ENCODE measurements at places on chromosomes 5 and 9.

GRCh38 chr5:54263447-54263846 lies 46.9 kb downstream of the ARL15 start:
- DNase-seq: no peak

DNA sequence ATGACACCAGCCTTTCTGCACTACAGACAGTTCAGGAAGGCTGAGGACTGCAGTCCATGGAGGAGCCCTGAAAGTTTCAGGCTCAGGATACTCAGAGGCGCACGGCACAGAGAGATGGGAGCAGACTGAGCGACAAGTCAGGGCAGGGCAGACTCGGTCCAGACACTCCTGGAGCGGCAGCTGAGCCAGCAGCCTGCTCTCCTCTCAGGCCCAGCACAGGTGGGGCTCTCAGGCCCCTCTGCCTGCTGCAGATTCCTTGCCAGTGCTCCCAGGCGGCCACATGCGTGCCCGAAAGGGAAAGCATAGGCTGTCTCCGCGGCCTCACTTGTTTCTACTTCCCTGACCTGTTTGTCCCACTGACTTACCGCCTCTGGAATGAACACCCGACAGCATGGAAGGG lies 228.3 kb downstream of the IRX2 start:
- DNase-seq: no peak

GRCh38 chr5:80277191-80277590 lies 21.3 kb upstream of the SERINC5 start:
- no peak for DNase-seq

- no peak for DNase-seq
Measured at GRCh38 chr9:94169968-94170367, 85.7 kb downstream of the PTPDC1 start.

DNA sequence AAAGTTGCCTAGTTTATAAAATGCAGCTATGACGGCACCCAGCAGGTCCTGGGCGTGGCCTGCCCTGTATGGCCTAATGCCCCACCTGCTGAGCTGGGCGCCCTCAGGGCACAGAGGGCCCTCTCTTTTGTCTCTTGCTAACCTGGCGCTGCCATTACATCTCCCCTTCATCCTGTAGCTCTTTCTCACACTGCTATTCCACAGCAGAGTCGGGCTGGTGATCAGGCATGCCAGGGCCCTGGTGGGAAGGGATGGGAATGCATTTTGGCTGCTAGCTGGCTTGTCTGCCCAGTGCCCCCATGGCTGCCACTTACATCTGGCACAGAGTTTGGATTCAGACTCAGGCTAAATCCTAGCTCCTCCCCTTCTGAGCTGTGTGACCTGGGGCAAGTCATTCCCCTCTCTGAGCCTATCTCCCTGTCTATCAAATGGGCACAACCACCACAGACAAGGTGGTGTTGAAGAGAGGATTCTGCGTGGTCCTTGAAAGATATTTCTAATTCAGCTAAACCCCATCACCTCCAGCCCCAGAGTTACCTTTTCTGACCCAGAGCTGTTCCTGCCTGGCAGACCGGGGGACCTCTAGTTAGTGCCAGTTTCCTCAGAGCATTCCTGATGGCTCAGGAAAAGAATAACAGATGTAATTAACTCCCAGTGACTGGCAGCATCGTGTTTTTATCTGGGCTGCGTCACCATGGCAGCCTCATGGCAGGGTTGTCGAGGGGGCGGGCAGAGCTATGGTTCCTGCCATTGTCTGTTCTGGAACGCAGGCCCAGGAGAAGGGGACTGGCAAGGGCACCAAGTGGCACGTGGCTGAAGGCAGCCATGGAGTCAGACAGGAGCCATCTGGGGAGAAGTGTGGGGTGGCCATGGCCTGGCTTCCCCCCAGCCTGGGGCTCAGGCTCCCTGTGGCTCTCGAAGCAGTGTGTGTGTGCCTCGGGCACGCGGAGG lies 6.3 kb downstream of the PRR7 start:
- DNase-seq: no peak

DNA sequence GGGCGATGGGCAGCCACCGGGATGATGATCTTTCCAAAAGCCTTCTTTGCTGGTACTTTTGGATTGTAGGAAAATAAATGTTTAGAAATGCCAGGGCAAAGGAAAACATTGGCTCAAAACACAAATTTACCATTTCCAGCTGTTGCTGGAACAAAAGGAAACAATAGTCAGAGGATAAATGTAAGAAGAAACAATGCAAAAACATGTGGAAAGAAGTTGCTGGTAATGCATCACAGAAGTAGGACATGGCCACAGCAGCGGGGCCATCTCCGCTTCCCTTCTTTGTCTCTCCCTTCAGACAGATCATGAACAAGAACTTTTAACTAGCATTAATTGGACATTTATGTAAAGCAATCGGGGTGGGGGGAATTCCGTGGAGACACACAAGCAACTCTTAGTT lies 184.5 kb downstream of the EBF1 start:
- no peak for DNase-seq
